Suprapubic skin (tissue), 4 donors: ENCODE measurements at places on chromosomes 7 and 10.
A peak's percentile ranks its signal among the peaks of the same experiment; 100 is the strongest.

- H3K27me3 ChIP-seq = peaks cover 34% of the 10 kb centered on the region
- DNase-seq = no peak
- no peaks in the 10 kb centered on the region for H3K36me3 ChIP-seq
- H3K4me3 ChIP-seq = no peak overlapping the region
- no peaks in the 10 kb centered on the region for H3K4me1 ChIP-seq
Measured at GRCh38 chr7:156614434-156615264, 25.9 kb upstream of the RNF32 start.

DNA sequence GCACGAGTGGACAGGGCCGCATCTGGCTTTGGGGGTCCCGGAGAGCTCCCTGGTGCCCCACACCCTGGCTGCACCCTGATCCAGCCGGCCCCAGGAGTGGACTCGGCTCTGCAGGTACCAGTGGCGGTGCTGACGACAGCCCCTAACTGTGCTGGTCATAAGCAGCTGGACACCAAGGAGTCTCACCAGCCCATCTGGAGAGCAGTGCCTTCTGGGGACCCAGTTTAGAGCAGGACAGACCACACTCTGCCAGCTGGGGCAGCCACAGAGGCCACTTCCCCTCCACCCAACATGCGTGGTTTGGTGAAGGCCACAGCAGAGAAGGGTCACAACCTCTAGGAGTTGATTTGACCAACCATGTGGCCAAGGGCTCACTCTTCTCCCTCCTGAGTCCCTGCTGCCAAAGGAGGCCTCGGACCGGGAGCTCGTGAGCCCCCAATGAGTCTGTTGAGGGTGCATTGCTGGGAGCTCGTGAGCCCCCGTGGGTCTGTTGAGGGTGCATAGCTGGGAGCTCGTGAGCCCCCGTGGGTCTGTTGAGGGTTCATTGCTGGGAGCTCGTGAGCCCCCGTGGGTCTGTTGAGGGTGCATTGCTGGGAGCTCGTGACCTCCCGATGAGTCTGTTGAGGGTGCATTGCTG is 16.0 kb upstream of the INPP5A start:
- peak; percentile 70 for DNase-seq
- peaks cover 5% of the 10 kb centered on the region for H3K27me3 ChIP-seq
- H3K4me1 ChIP-seq = peaks cover 39% of the 10 kb centered on the region
- H3K27ac ChIP-seq = no peak overlapping the region

DNA sequence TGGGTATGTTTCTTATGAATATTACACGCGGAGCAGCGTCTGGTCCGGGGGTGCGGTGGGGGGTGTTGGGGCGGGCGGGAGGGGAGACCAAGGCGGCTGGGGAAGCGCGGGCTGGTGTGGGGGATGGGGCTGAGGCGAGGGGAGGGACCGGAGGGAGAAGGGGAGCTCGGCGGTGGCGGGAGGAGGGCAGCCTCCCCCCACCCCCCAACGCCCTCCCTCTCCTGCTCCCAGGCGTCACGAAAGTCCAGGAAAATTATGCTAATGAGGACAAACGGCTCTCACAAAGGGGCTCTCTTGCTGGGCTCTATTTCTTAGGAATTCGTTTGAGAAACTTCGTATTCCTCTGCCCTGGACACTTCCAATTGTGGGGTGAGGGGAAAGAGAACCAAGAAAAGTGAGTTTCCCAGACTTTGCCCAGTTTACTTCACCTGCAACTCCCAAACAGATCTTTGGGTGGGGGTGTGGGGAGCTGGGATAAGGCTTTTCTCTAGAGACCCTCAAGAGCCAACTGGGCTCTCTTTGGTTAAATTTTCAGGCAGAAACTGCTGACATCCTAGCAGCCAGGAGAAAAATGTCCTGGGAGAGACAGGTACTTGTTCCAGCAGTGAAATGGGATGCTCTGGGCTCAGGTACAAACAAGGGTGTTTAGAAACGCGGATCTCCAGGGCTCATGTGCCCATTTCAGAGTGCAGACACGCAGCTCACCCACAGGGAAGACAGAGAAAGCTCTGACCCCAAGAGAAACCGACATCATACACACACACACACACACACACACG is 11.7 kb upstream of the HOXA2 start:
- peaks cover 45% of the 10 kb centered on the region for H3K4me1 ChIP-seq
- H3K27me3 ChIP-seq = no peaks in the 10 kb centered on the region

- H3K27me3 ChIP-seq = no peaks in the 10 kb centered on the region
- H3K4me1 ChIP-seq = no peaks in the 10 kb centered on the region
- no peak for DNase-seq
Measured at GRCh38 chr7:16399916-16400892, 21.1 kb downstream of the CRPPA start.

- H3K27me3 ChIP-seq = no peaks in the 10 kb centered on the region
- H3K4me3 ChIP-seq = no peak overlapping the region
- DNase-seq = no peak
- peaks cover 11% of the 10 kb centered on the region for H3K4me1 ChIP-seq
Measured at GRCh38 chr7:117110480-117111315, 157.4 kb downstream of the ST7 start.

GRCh38 chr10:94293354-94293753 is 69.4 kb downstream of the NOC3L start:
- no peak for DNase-seq
- no peak overlapping the region for H3K4me3 ChIP-seq
- no peak overlapping the region for H3K27ac ChIP-seq
- peaks cover 9% of the 10 kb centered on the region for H3K4me1 ChIP-seq

DNA sequence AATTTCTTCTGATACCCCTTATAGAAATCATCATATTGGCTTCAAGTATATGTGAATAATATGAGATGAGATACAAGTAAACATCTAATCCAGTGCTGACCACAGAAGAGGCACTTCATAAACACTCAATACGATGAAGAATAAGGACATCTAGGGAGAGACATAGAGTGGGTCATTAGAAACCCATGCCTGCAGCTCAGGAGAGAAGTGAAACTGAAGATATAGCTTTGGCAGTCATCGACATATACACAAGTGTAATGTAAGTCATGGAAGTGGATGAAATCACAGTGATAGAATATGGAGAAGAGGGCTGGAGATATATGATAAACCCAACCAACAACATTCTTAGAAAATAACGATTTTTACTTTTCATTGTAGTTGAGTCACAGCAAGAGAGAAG is 665.0 kb downstream of the PARD3 start:
- no peak overlapping the region for H3K4me3 ChIP-seq
- H3K4me1 ChIP-seq = no peaks in the 10 kb centered on the region
- H3K27ac ChIP-seq = no peak overlapping the region
- no peaks in the 10 kb centered on the region for H3K36me3 ChIP-seq
- no peak for DNase-seq
- H3K27me3 ChIP-seq = no peaks in the 10 kb centered on the region

GRCh38 chr10:107806026-107806425 is 641.5 kb upstream of the SORCS1 start:
- H3K27ac ChIP-seq = no peak overlapping the region
- no peaks in the 10 kb centered on the region for H3K36me3 ChIP-seq
- no peak for DNase-seq
- H3K4me3 ChIP-seq = no peak overlapping the region

- H3K4me3 ChIP-seq = no peak overlapping the region
- no peaks in the 10 kb centered on the region for H3K4me1 ChIP-seq
- no peak for DNase-seq
Measured at GRCh38 chr10:92517034-92517655, 56.7 kb downstream of the IDE start.

DNA sequence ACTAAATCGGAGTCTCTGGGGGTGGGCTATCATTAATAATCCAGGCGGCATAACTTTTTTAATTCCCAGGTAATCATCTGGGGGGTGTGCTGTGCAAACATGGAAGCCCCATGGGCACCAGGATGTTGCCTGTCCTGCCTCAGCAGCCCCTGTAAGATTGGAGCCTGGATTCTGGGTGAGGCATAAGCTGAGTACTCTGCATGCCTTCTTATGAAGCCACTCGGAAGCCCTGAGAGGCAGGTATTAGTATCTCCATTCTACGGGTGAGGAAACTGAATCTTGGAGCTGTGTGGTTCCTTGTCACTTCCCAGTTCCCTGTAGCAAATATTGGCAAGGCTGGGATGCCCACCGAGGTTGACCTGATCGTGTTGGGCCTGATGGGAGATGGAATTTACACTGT is 7.4 kb upstream of the OPN4 start:
- DNase-seq = no peak
- no peaks in the 10 kb centered on the region for H3K36me3 ChIP-seq
- H3K4me3 ChIP-seq = no peak overlapping the region
- no peak overlapping the region for H3K27ac ChIP-seq
- no peaks in the 10 kb centered on the region for H3K27me3 ChIP-seq
- peaks cover 43% of the 10 kb centered on the region for H3K4me1 ChIP-seq

- H3K4me3 ChIP-seq = no peak overlapping the region
- no peak for DNase-seq
- no peak overlapping the region for H3K27ac ChIP-seq
Measured at GRCh38 chr7:37070471-37070870, 346.2 kb upstream of the AOAH start.

DNA sequence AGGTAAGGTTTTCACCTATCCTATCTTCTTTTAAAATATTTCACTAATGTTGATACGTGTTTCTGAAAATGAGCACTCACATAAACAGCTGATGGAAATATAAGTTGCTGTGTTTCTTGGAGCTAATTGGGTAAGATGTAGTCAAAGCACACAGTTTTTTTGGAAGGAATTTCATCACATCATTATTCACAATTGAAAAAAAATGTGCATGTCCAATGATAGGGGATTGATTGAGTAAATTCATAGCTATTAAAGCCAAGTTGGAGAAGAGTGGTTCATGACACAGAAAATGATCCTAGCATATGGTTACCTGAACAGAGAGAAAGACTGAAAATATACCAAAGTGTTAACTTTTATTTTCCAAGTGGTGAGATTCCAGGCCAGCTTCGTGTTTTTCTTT is 29.6 kb downstream of the GLI3 start:
- no peaks in the 10 kb centered on the region for H3K27me3 ChIP-seq
- no peak overlapping the region for H3K4me3 ChIP-seq
- H3K36me3 ChIP-seq = no peaks in the 10 kb centered on the region
- no peak for DNase-seq
- peak overlapping the region; percentile 4 for H3K27ac ChIP-seq

DNA sequence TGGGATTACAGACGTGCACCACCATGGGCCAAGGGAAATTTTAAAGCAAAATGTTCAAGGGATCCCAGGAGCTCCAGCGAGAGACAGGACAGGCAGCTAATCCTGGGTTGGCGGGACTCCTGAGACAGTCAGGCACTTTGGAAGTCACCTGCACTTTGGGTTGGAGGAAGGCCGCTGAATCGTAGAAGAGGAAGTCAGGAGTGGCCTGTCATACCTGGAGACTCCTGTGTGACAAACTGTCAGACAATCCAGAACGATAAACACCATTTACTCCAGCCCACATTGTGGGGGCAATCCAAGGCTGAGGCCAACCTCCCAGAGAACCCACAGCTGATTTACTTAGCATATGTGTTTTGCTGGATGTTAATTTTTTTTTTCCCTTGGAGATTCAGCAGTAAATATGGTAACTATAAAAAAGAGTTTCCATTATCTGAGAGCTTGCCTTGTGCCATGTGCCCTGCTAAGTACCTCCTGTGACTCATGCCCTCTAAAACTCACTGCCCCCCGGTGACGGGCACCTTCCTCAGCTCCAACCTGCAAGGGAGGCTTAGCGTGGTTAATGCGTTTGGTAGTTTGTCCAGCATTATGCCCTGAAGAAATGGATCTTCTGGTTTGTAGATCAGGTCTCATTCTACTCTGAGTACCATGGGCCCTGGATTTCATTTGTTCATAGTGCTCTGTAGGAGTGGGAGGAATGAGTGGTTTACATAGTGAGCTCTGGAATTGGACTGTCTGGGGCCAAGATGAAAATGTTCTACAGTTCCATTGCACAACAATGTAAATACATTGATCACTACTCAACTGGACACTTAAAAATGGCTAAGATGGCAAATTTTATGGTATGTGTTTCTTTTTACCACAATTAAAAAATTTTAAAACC is 50.9 kb downstream of the ICA1 start:
- H3K4me3 ChIP-seq = no peak overlapping the region
- H3K27me3 ChIP-seq = no peaks in the 10 kb centered on the region
- no peaks in the 10 kb centered on the region for H3K36me3 ChIP-seq
- H3K27ac ChIP-seq = no peak overlapping the region
- DNase-seq = no peak

DNA sequence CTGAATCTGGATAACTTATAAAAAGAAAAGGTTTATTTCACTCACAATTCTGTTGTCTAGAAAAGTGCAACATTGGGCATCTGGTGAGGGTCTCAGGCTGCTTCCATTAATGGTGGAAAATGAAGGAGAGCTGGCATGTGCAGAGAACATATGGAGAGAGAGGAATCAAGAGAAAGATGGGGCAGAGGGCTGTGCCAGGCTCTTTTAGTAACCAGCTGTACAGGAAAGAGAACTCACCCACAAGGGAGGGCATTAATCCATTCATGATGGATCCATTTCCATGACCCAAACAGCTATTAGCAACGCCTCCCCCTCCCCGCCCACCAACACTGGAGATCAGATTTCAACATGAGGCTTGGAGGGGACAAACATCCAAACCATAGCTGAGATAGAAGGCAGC is 61.7 kb upstream of the LYZL1 start:
- H3K27ac ChIP-seq = no peak overlapping the region
- no peak overlapping the region for H3K4me3 ChIP-seq
- H3K36me3 ChIP-seq = no peaks in the 10 kb centered on the region
- no peak for DNase-seq
- no peaks in the 10 kb centered on the region for H3K4me1 ChIP-seq
- H3K27me3 ChIP-seq = peaks cover 19% of the 10 kb centered on the region

DNA sequence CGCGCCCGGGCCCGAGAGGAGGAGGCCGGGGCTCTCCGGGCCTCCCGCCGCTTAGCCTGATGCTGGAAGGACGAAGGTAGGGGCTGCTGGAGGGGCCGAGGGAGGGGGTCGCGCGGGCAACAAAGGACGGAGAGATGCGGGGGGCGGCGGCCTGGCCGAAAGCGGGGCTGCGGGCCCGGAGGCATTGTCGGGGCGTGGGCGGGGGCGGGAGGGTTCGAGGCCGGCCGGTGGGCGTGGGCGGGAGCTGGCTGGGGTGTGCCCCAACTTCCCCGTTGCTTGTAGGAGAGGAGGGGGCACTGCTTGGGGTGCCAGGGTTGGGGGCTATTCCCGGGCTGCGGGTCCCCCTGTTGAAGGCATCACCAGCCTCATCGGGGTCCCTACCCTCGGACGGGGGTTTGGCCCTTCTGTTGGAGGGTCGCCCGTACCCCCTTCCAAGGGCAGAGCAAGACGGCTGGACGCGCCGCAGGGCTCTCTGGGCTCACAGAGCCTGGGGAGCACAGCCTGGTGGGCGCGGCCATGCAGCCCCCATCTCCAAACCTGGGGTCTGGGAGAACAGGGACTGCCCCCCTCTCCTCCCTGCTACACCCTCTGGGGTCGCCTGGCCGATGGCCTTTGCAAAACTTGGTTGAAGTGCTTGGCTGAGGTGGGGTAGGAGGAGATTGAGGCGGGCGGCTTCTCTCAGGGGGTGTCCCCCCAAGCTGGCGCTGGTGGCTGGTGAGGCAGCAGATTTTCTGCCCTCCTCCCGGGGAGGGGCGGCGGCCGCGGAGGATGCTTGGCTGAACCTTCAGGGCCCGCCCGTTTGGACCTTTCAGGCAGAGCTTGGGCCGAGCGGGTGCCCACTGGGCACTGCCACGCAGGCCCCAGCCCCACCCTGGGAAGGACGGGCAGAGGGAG is 699 bp downstream of the CLIP2 start:
- H3K36me3 ChIP-seq = no peaks in the 10 kb centered on the region
- peak overlapping the region; percentile 81 for H3K27ac ChIP-seq
- H3K4me1 ChIP-seq = peaks cover 52% of the 10 kb centered on the region
- DNase-seq = peak; percentile 82

- no peaks in the 10 kb centered on the region for H3K27me3 ChIP-seq
- H3K36me3 ChIP-seq = no peaks in the 10 kb centered on the region
- no peak overlapping the region for H3K27ac ChIP-seq
- peak; percentile 44 for DNase-seq
- peaks cover 9% of the 10 kb centered on the region for H3K4me1 ChIP-seq
- H3K4me3 ChIP-seq = no peak overlapping the region
Measured at GRCh38 chr7:2032876-2033407, 199.8 kb downstream of the MAD1L1 start.
